ENCODE measurements at places on chromosomes 5 and 9.

DNA sequence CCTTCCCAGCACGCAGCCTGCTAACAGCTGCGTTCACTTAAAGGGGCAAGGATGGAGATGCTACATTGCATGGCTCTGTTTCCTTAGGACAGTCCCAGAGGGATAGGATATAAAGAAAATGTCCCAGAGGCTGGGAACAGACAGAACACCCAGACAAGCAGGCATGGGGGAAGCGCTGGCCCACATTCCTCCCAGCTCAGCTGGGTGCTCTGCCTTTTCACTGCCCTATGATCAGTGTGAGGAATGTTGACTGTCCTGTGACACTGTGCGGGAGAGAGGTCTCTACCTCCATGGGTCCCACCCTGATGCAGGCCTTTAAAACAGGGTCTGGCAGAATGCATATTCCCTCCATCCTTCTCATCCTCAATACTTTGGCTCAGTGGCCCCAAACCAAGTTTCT lies 459.4 kb upstream of the DMAC1 start:
- no peak for DNase-seq

GRCh38 chr9:128910906-128911305 lies 9.9 kb upstream of the PHYHD1 start:
- no peak for DNase-seq

GRCh38 chr5:1229822-1230221 lies 4.6 kb downstream of the SLC6A18 start:
- no peak for DNase-seq

- DNase-seq, result no peak
These were observed 31.1 kb upstream of the GNAQ start for GRCh38 chr9:78062710-78063109.

GRCh38 chr5:132756542-132756941 lies 9.3 kb downstream of the CCNI2 start:
- DNase-seq, result no peak

GRCh38 chr5:104299998-104300706 lies 737.6 kb upstream of the NUDT12 start:
- DNase-seq, result no peak

DNA sequence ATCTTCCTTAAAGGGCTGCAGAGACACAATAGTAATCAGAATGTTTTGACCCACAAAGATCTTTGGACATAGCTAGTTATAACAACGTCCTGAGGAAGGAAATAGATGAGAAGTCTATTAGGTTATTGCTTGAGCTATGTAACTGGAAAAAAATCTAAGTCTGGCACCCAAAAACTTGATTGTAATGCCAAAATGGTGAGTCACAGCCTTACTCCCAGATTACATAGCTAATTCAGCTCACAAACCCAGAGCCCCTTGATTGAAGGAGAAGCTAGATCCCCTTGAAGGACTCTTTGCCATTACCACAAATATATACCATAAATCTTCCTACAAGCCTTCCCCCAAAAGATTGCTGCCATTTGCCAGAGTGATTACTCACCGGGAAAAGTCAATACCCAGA lies 341.8 kb upstream of the KIF2A start:
- no peak for DNase-seq

DNA sequence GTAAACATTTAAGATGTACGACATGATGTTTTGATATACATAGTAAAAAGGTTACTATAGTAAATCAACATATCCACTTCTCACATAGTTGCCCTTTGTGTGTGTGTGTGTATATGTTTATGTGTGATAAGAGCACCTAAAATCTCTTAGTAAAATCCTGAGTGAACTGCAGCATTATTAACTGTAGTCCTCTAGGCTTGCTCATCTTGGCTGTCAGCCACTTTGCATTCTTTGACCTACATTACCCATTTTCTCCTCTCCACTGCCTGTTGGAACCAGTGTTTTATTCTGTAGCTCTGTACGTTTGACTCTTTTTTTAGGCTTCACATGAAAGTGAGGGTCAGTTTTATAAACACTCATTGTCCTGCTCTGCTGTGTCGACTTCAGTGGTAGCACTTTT lies 24.4 kb downstream of the C5orf22 start:
- DNase-seq, result no peak

DNA sequence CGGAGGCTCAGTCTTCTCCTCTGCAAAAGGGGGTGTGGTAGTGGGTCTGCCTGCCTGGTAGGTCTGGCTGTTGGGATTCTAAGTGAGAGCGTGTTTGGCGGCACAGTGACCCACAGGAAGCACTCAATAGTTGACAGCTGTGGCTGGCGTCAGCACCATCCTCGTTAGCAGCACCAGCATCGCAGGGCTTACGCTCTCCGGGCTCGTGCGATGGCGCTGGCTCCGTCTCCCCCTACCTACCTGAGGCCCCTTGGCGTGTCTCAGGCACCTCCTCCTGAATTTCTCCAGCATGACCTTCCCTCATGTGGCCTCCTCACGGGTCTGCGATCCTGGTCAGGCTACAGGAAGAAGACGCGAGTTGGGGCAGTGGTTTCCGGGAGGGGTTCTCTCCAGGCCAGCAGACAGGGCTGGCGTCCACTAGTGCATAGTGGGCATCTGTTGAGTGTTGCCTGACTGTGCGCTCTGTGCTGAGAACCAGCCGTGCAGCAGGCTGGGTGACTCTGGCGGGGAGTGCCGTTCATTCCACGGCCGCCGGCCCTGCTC lies 66.9 kb downstream of the HMCN2 start:
- DNase-seq, result no peak

- no peak for DNase-seq
These were observed 134.7 kb downstream of the FBN2 start for GRCh38 chr5:128403333-128403732.

DNA sequence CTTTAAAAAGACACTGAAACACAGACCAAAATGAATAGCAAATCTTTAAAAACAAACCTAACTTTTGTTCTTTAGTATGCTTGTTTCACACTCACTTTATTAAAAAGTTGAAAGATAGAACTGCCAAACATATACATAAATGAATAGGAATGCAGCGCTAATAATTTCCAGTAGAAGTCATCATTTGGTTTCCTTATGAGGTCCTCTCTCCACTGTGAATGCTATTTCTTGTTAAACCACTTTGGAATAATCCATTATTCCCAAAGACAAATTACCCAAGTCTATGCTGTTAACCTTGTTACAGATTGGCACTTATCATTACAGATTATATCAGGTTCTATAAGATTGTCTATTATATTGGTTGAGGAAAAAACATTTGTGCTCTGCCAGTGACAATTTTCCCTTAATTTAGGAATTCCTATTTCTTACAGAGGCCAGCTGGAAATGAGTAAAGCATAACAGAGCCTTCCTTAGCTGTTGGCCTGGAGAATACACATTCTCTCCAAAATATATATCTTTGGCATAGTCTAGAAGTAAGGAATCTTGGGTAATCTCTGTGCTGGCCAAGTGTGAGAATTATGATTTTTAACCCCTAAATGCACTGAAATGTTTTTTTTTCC lies 29.3 kb upstream of the MINAR2 start:
- DNase-seq, result no peak

DNA sequence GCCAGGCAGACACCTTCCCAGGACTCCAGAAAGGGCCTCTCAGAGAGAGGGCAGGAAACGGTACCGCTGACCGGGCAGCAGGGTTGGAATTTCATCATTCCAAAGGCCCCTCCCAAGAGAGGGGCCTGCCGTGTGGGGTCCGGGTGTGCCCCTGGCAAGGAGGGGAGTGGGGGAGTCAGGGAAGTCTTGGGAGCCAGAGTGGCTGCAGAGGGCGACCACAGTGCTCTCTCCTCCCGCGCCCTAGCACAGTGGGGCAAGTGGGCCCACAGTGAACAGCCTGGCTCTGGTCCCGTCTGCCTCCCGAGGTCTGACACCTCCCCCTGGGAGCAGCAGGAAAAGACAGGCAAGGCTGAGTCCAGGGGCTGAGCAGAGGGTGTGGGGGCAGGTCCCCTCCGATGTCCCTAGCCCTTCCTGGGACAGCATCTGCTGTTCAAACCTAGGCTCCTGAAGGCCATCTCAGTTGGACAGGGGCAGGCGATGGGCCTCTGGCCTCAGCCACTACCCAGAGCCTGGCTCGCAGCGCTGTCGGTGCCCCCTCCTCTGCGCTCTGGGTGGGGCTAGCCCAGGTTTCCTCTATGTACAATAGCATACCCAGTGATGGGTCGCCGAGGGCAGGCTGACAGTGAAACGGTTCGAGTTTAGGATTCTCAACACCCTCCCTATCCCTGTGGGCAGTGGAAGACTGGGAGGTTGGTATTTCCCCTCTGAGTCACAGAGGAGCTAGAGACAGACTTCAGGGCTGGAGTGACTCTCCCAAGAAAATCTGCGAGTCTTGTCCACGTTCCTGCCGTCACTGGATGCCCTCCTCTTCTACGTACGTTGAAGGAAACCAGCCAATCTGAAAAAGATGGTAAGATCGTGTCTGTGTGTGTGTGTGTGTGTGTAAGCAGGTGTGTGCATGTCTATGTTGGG lies 25.4 kb upstream of the SARDH start:
- DNase-seq, result no peak

- DNase-seq, result no peak
These were observed 3.3 kb downstream of the SLC46A2 start for GRCh38 chr9:112887381-112887780.

- DNase-seq, result no peak
These were observed 211.0 kb downstream of the OSTF1 start for GRCh38 chr9:75299324-75299723.

- DNase-seq, result no peak
These were observed 250.4 kb downstream of the NSG2 start for GRCh38 chr5:174295702-174296436.

DNA sequence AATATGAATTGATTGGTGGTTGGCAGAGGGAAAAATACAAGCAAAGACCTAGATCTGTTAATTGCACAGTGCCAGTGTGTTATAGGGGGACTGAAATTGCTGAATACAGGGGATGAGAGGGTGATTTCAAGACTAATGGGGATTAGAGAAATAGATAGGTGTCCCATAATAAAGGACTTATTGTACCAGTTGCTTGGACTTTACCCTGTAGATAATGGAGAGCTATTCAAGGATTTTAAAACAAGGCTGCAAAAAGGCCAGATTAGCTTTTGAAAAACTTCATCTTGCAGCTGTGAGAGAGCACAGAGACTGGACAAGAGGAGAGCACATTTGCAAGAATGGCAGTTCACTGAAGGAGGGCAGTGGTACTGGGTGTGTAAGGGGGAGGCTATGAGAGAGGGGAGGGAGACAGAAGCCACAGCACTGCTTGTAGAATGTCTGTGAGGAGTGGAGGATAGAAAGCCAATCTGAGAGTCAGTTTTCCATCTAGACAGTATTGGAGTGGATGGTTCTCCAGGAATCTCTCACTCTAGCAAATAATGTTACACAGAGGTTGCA lies 28.8 kb upstream of the SCAMP1 start:
- DNase-seq, result no peak

GRCh38 chr5:82728926-82729702 lies 348.1 kb downstream of the TMEM167A start:
- DNase-seq, result no peak
